ENCODE measurements at places on chromosomes 13 and 19.

- DNase-seq, result no peak
Observed at GRCh38 chr13:53638040-53638439, 609.4 kb downstream of the OLFM4 start.

GRCh38 chr13:26473571-26474230 lies 83.8 kb upstream of the WASF3 start:
- DNase-seq, result no peak

GRCh38 chr19:17227798-17228367 lies 1.9 kb downstream of the OCEL1 start:
- DNase-seq, result peak; percentile 35

DNA sequence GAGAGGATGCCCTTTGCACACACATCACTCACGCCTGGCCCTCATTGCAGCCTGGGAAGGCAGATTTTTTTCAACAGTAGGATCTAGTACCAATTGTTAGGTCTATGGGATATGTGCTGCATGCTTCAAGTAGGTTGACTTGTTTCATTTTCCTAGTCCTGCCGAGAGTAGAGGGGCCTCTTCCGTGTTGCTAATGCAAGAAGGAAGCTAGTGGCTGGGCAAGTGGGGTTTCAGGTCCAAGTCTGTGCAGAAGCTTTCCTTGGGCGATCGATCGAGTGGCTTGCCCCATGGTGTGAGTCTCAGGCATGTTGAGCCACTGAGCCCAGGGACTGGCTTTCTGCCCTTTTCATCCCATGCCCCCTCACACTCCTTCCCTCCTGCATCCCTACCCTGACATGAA lies 13.7 kb downstream of the ILF3 start:
- DNase-seq, result no peak

DNA sequence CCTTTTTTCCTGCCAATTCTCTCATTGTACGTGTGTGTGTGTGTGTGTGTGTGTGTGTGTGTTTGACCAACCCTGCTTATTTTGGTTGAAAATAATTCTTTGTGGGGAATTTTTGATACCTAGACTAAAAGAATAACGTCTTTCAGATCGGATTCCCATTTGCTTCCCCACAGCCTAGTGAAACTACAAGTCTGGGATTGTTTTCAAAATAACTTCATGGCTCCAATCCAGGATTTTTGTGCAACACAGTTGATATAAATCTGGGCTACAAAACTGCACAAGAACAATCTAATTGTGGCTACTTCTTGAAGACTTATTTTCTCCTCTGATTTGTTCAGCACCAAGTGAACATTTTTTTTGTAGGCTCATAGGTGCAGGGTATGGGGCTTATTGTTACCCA lies 332.8 kb upstream of the MIR17HG start:
- DNase-seq, result no peak

DNA sequence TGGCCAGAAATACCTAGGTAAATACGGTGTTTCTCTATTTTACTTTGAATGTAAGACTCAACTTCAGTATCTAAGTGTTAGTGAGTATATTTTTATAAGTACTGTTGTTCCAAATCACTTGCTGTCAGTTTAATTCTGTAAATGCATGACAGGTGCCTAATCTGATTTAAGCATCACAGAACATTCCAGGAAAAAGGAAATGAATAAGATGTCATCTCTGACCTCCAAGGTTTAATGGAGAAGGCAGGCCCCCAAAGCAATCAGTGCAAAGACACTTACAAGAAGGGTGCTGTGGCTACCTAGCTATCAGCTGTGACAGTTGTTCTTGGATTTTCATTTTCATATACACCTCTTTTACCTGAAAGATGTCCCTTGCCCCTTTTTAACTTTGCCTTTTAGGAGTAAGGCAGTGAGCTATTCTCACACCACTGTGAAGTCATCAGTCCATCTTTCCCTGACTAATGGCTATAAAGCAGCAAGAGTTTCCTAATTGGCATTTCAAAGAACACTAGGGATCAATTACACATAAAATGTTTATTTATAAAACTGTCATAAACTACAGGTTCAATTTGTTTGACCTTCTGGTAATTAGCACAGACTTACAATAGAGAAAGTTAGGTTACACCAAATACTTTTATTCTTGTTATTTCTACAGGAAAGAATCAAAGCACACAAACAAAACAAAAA lies 427.6 kb downstream of the SPRY2 start:
- DNase-seq, result no peak

DNA sequence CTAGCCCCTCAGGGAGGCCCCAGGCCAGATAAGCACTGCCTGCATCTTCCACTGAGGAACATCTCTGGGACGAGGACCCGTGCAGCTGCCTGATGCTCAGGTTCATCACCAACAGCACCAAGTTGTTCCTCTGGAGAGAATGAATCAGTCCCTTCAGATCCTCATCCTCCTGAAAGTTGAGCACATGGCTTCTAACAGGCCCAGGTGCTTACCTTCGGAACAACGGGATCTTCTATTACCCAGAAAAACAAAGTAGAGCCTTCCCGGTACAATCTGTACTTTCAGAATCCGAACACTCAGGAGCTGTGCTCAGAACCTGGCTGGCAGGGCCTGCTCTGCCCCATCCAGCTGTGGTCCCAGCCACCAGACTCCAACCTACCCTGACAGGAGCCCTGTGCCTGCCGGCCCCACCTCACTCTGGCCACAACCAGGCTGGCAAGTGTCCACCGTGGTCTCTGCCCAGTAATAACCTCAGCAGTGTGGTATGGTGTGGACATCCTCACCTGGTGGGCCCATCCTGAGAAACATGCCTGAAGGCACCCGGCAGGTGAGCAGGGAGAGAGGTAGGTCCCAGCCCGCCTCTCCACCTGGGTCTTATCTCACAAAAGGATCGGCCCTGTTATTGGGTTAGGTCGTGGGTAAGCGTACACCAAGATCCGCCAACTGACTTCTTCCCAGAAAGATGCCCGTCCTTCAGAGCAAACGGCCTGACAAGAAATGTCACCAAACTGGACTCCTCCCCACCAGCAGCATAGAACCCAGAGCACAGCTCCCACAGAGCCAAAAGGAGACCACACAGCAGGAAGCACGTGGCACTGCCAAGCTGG lies 34.1 kb downstream of the ELL start:
- no peak for DNase-seq

DNA sequence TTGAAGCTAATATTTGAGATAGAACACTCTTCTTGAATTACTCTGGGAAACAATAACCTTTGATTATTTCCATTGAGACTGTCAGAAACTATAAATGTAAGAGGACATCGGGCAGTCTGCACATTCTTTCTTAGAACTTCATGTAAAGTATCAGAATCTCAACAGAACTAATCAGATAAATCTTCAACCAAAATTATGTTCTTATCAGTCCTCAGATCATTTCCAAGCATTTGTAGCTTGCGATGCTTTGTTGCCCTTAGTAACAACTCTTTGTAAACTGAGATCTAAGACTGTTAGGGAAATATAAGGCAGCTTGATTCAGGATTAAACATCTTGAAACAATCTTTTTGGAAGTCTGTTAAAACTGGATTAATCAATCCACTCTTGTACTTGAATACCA lies 70.3 kb downstream of the FNDC3A start:
- DNase-seq, result no peak

- no peak for DNase-seq
Observed at GRCh38 chr19:41355802-41356201, 2.1 kb upstream of the TGFB1 start.

GRCh38 chr13:80137994-80138393 lies 202.9 kb downstream of the SPRY2 start:
- no peak for DNase-seq
